ENCODE measurements at places on chromosomes 6 and 20. TPM values are rescaled to one million over a fixed set of nuclear protein-coding genes. Genes with fewer than 3 reads are reported as not detected.

Gene HMGCLL1
- 2.6 TPM for total RNA-seq

Gene HLA-DQA1
- total RNA-seq: 1.6 TPM

DNA sequence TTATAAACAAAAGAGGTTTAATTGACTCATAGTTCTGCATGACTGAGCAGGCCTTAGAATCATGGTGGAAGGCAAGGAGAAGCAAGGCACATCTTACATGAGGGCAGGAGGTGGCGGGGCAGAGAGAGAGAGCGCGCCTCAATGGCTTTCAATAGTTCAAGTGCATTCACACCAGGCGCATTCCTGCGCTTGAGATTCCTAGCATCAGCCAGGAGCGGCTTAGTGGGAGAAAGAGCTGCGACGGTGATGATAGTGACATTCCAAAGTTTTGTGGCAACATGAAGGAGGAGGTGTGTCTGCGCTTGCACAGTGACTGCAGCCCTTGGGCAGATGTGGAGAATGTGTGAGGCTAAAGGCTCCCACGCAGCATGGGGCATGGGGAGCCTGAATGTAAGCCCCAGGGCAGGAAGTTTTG lies 25.0 kb upstream of the EMILIN3 start:
- no peaks in the 10 kb centered on the region for H3K4me1 ChIP-seq
- H3K27ac ChIP-seq: peak overlapping the region; percentile 61
- no peaks in the 10 kb centered on the region for H3K36me3 ChIP-seq
- no peak overlapping the region for H3K4me3 ChIP-seq

DNA sequence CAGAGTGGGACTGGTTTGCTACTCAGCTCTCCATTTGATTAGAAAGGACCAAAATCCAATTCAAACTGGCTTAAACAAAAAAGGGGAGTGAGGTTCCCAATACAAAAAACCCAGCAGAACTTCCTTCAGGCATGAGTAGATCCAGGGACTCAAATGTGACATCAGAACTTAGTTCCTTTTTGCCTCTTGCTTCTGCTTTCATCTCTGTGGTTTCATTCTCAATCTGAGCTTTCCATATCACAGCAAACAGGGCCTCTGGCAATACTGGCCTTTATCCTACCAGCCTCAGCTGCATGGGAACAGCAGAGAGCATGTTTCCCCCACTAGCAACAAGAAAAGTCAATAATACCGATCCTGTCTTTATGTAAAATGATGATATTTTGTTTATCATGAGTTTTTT lies 28.6 kb upstream of the PRELID3B start:
- no peak overlapping the region for H3K4me3 ChIP-seq
- H3K27me3 ChIP-seq: no peaks in the 10 kb centered on the region
- no peak overlapping the region for H3K27ac ChIP-seq

Gene GRM1
- 0.15 TPM for total RNA-seq

- H3K4me1 ChIP-seq: no peaks in the 10 kb centered on the region
- no peak overlapping the region for H3K27ac ChIP-seq
- peaks cover 20% of the 10 kb centered on the region for H3K27me3 ChIP-seq
- DNase-seq: no peak
These were observed 2.3 kb downstream of the POPDC3 start for GRCh38 chr6:105177556-105177955.

DNA sequence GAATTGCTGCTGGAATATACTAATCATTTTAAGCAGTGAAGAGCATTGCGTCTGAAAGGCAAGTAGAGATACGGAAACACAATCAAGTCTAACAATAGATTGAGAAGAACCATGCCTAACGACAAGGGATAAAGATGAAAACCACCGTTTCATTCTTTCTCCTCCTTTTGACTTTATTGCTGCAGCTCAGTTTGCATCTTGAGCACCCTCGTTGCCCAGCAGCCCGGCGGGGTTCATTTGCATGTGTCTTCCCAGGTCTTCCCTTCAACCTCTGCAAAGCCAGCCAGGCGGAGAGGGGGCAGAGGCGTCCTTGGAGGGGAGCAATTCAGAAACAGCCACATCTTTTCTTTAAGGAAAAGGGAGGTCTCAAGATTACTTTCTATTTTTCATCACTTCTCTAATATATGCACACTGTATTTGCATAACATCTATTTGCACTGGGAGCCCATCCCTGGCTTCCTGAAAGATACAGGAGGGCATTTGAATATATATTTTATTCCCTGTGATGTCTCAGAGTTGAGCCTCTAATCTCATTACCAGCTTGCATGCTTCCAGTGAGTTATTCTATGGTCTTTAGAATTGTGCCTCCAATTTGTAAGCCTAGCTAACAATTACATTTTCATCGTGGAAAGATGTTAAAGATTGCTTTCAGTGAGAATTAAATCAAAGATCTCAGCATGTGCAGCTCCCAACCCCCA lies 18.7 kb upstream of the PXDC1 start:
- no peak overlapping the region for H3K27ac ChIP-seq
- no peak overlapping the region for H3K4me3 ChIP-seq
- H3K27me3 ChIP-seq: no peaks in the 10 kb centered on the region
- H3K36me3 ChIP-seq: no peaks in the 10 kb centered on the region
- no peak for DNase-seq

GRCh38 chr6:161003336-161003735 lies 11.8 kb downstream of the MAP3K4 start:
- no peaks in the 10 kb centered on the region for H3K36me3 ChIP-seq
- H3K27me3 ChIP-seq: no peaks in the 10 kb centered on the region
- H3K4me1 ChIP-seq: no peaks in the 10 kb centered on the region

GRCh38 chr6:157688960-157689599 lies 134.0 kb upstream of the SNX9 start:
- H3K27me3 ChIP-seq: no peaks in the 10 kb centered on the region
- H3K36me3 ChIP-seq: no peaks in the 10 kb centered on the region
- H3K27ac ChIP-seq: no peak overlapping the region
- H3K4me3 ChIP-seq: no peak overlapping the region
- DNase-seq: no peak
- H3K4me1 ChIP-seq: no peaks in the 10 kb centered on the region

- DNase-seq: no peak
- H3K4me1 ChIP-seq: no peaks in the 10 kb centered on the region
- H3K4me3 ChIP-seq: no peak overlapping the region
- H3K36me3 ChIP-seq: no peaks in the 10 kb centered on the region
- H3K27ac ChIP-seq: no peak overlapping the region
These were observed 482.7 kb upstream of the JARID2 start for GRCh38 chr6:14763139-14763538.

Gene EXOC2
- total RNA-seq: 37.3 TPM
